ENCODE measurements at places on chromosomes 7 and 10. TPM values are rescaled to one million over a fixed set of nuclear protein-coding genes. Genes with fewer than 3 reads are reported as not detected.
A peak's percentile ranks its signal among the peaks of the same experiment; 100 is the strongest.

GRCh38 chr10:86225103-86225782 lies 141.4 kb downstream of the GRID1 start:
- no peaks in the 10 kb centered on the region for H3K4me1 ChIP-seq
- no peak for DNase-seq
- no peak overlapping the region for H3K4me3 ChIP-seq

Gene TRIM4
- total RNA-seq: 12.7 TPM

Gene MIOS
- total RNA-seq: 14.6 TPM

Gene HOXA9
- total RNA-seq: not detected

- no peak for DNase-seq
- no peaks in the 10 kb centered on the region for H3K27me3 ChIP-seq
- H3K4me1 ChIP-seq: peaks cover 19% of the 10 kb centered on the region
- H3K36me3 ChIP-seq: no peaks in the 10 kb centered on the region
- H3K4me3 ChIP-seq: no peak overlapping the region
- H3K27ac ChIP-seq: no peak overlapping the region
These were observed 96.0 kb downstream of the MYL10 start for GRCh38 chr7:101533103-101533465.

- H3K4me1 ChIP-seq: peaks cover 6% of the 10 kb centered on the region
- no peaks in the 10 kb centered on the region for H3K27me3 ChIP-seq
- no peak overlapping the region for H3K27ac ChIP-seq
- DNase-seq: no peak
These were observed 31.5 kb downstream of the ASB13 start for GRCh38 chr10:5634918-5635317.

GRCh38 chr10:78407009-78407711 lies 373.5 kb downstream of the RPS24 start:
- DNase-seq: peak; percentile 41
- peaks cover 26% of the 10 kb centered on the region for H3K4me1 ChIP-seq
- H3K27me3 ChIP-seq: no peaks in the 10 kb centered on the region
- peak overlapping the region; percentile 49 for H3K4me3 ChIP-seq

Gene PTN
- total RNA-seq: 10.4 TPM

Gene ATP6V0A4
- total RNA-seq: not detected

- no peak overlapping the region for H3K4me3 ChIP-seq
- no peaks in the 10 kb centered on the region for H3K27me3 ChIP-seq
- no peaks in the 10 kb centered on the region for H3K4me1 ChIP-seq
- no peak for DNase-seq
- no peaks in the 10 kb centered on the region for H3K36me3 ChIP-seq
These were observed 80.5 kb downstream of the ABCA13 start for GRCh38 chr7:48251766-48252165.

GRCh38 chr7:91066627-91067026 lies 197.6 kb upstream of the FZD1 start:
- no peak overlapping the region for H3K4me3 ChIP-seq
- no peak for DNase-seq
- no peaks in the 10 kb centered on the region for H3K36me3 ChIP-seq
- no peak overlapping the region for H3K27ac ChIP-seq
- H3K4me1 ChIP-seq: no peaks in the 10 kb centered on the region

DNA sequence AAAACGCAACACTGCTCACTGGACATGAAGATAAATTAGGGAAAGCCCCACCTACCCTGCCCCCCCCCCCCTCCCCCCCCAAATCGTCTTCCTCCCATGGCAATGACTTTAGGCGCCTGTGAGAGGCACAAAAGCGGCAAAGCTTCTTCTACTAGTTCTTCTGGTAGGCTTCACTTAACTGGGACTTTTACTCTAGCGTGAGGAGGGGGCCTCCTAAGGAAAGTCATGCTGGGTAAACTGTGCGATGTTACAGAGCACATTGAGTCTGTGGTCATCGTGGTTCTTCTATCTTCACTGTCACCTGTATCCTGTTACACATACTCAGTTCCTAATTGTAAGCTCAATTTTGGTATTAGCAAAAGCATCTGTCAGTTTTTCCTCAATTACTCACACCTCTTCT lies 25.1 kb downstream of the HSPB1 start:
- H3K27ac ChIP-seq: peak overlapping the region; percentile 33
- no peak overlapping the region for H3K4me3 ChIP-seq
- H3K36me3 ChIP-seq: peaks cover 21% of the 10 kb centered on the region
- H3K4me1 ChIP-seq: peaks cover 39% of the 10 kb centered on the region
- no peaks in the 10 kb centered on the region for H3K27me3 ChIP-seq
- no peak for DNase-seq
